Activated CD8-positive, alpha-beta memory T cell treated with anti-CD3 and anti-CD28 coated beads for 4 hours (primary cell): ENCODE measurements at places on chromosomes 6 and 20.

GRCh38 chr20:36364506-36364905 is 58.4 kb downstream of the DLGAP4 start:
- DNase-seq: no peak

- no peak for DNase-seq
Observed at GRCh38 chr20:44829688-44830087, 19.3 kb upstream of the RIMS4 start.

DNA sequence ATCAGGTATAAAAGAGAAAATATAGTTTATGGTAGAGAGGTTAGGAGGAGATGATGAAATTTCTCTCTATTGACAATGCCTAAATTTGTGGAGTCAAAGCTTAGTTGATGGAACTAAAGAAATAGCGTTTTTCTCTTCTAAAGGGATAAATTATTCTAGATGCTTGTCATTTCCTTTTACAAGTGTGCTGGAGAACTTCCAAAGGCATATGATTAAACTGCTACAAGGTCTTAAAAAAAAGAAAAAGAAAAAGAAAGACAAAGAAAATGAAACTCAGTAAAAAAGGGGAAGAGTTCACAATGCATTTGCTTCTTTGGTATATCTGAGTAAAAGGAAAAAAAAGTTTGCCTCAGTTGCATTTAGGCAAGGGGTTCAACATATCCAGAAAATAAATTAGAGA is 499.8 kb upstream of the PTCHD4 start:
- no peak for DNase-seq

DNA sequence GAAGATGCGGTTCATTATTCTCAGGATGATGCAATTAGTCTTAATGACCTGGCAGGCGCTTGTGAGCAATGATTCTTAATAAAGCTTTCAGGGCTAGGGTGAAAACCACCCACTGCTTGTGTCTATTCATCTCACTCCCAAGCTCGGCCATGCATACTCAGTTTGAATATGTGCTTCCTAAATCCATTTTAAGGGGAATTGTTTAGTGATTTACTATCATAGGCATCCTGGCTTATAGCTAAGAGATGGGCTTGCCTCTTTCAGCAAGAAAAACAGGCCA is 141.1 kb upstream of the SLC24A3 start:
- DNase-seq: no peak

GRCh38 chr20:1005452-1006027 is 3.4 kb upstream of the RSPO4 start:
- DNase-seq: no peak

- DNase-seq: no peak
Observed at GRCh38 chr20:49393803-49394202, 88.7 kb downstream of the KCNB1 start.

DNA sequence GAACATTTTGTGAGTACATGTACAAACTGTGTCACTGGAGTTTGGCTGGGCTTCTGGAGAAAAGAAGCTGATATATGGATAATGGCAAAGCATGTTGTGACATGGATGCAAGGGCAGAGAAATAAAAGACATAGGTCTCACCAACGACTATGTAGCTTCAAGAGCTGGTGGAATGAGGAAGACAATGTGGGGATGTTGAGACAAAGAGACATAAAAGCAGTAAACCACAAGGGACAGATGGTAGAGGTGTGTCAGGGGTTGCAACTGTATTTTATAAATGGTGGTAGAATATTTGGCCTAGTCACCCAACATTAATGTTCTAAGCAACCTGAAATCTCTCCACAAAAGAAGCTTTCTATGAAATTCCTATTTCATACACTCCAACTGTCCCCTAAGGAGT is 199.0 kb downstream of the KCNQ5 start:
- no peak for DNase-seq

GRCh38 chr6:126176282-126176681 is 163.6 kb upstream of the CENPW start:
- DNase-seq: no peak

GRCh38 chr6:79231666-79232065 is 2.8 kb downstream of the HMGN3 start:
- DNase-seq: no peak

DNA sequence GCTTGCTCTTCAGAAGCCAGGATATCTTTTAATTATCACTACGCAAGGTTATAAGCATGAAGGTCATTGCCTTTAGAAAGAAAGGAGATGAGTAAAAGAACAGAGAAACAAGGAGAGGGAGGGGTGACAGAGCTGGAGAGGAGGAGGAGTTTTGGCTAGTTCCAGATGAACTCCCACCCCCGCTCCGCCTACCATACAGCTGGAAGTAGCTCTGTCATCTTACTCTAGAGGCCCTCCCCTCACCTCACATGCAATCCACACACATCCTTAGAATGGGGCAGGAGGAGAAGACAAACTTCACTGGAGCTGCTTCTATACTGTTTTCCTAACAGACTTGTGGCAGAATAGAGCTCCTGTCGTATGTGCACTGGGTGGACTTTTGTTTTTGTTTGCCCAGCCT is 144.7 kb downstream of the SCML4 start:
- no peak for DNase-seq

DNA sequence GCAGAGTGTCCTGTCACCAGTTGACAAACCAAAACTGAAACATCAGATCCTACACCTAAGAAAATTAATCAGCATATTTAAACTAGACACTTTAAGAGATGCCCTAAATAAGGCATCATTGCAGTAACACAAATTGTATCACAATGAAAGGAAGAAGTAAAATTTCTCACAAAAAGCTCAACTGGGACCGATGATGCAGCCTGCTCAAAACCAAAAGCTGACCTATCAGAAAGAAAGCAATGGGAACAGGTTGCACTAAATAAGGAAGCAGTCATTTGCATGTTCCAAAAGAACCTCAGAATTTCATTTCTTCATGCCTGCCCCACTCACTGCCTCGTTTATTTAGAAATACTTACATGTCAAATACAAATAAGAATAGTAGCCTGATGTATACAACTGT is 12.1 kb downstream of the HIVEP2 start:
- no peak for DNase-seq

DNA sequence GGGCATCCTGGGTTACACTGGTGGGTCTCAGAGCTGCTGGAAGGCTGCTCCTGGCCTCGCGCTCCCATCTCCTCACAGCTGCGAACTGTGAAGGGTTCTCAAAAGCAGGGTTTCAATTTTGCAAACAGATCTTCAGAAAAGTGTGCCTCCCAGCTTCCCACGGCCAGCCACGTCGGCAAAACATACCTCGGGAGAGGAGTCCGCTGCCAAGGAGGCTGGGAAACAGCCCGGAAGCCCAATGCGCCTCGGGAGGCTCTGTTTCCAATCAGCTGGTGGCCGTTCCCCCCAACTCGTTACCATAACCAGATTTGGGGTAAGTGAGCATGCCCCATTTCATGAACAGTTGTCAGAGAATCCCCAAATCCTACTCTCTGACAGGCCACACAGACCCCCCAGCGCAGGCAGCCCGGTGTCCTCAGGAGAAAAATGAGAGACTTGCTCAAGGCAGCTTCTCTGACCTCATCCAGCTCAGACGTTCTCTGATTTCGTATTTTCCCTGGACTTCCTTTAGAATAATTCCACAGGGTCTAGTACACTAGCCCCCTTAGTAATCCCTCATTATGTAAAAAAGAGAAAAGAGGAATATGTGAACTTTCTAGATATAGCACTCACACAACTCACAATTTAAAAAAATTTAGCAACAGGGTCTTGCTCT is 98.4 kb downstream of the SNX5 start:
- DNase-seq: no peak

GRCh38 chr20:39227416-39227815 is 265.3 kb downstream of the DHX35 start:
- DNase-seq: no peak

DNA sequence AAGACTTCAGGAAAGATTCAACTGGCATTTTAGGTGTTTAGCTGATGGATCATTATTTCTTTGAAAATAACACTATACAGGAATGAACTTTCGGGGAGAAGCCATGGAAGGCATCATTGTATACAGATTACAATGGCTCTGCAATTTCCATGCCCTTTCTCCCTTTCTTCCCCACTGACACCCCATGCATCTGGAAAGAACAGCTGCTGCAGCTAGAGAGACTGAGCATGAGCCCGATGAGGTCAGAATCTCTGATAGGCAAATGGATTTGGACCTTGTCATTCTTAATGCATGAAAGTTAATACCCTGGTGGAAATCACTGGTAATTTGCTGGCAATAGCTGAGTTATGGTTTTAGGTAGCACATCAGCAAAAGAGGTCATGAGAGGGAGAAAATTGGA is 54.8 kb downstream of the BTBD3 start:
- no peak for DNase-seq

GRCh38 chr20:49695830-49696229 is 17.8 kb downstream of the B4GALT5 start:
- no peak for DNase-seq

GRCh38 chr6:32815996-32816395 is 806 bp downstream of the HLA-DOB start:
- no peak for DNase-seq
